ENCODE measurements at places on chromosomes 1 and 21.

DNA sequence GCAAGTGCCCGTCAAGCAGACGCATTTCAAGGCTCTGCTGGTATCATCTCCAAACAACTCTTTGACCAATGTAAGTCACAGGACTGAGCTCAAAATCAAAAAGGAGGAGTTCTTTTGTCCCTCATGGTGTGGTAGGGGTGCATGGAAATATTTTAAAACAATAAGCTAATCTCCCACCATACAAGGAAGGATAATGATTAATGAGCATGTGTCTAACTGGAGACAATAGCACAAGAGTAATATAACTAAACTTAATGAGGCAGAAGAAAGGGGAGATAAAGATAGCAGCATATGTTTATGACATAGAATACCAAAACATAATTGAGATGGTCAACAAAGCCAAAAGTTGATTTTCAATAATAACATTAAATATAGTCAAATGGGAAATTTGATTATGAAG, 668.0 kb upstream of the ZP4 start:
- DNase-seq, result no peak

GRCh38 chr1:87226341-87226760, 102.3 kb upstream of the LMO4 start:
- no peak for DNase-seq

GRCh38 chr1:189958756-189959155, 518.9 kb downstream of the BRINP3 start:
- no peak for DNase-seq

- no peak for DNase-seq
Observed at GRCh38 chr21:14306126-14306907, 76.6 kb downstream of the HSPA13 start.

DNA sequence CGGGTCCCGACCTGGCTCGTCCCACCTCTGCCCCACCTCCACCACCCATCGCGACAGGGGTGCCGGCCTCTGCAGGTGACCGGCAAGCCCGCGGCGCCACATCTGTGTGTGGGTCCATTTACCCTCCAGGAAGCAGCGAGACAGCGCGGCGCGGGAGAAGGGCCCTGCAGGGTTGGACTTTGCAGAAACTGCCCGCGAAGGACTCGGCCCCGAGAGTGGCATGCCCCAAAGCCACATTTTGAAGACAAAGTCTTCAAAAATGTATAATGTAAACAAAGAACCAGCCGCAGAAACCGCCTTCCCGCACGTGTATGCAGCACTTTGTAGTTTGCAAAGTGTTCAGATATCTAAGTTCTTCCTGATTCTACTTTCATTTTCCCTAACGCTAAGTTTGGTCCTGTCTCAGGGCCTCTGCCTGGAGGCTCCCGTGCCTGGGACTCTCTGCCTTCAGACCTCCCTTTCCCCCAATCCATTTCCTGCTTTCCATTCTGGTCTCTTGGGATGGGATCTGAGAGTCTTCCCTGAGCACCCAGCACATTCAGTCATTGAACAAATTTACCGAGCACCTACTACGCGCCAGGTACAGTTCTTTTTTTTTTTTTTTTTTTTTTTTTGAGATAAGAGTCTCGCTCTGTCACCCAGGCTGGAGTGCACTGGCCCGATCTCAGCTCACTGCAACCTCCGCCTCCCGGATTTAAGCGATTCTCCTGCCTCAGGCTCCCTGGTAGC, 524 bp upstream of the TMCO4 start:
- no peak for DNase-seq

DNA sequence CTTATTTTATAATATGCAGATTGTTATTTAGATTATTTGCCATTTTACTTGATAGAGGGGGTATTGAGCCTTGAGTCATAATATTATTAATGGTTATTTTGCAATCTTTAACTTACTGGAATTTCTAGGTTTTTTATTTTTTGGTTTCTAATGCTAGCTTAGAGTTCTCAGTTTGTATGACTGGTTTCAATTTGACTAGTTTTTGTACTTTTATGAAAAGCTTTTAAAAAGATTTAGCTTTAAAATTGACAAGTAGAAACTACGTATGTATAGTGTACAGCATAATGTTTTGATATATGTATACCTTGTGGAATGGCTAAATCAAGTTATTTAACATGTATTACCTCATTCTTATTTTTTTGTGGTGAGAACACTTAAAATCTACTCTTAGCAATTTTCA, 41.5 kb downstream of the CEP350 start:
- no peak for DNase-seq

- no peak for DNase-seq
Observed at GRCh38 chr21:14615359-14615974, 69.4 kb upstream of the SAMSN1 start.
